Upper lobe of right lung (tissue), 1 donor: ENCODE measurements at places on chromosomes 16 and 17.

GRCh38 chr17:42879596-42879985 is 21.0 kb upstream of the G6PC1 start:
- no peak for DNase-seq
- no peaks in the 10 kb centered on the region for H3K4me1 ChIP-seq
- H3K36me3 ChIP-seq: no peaks in the 10 kb centered on the region
- H3K27ac ChIP-seq: no peak overlapping the region
- H3K4me3 ChIP-seq: no peak overlapping the region

- no peak overlapping the region for H3K4me3 ChIP-seq
- DNase-seq: no peak
- H3K36me3 ChIP-seq: peaks cover 97% of the 10 kb centered on the region
- H3K27ac ChIP-seq: no peak overlapping the region
- no peaks in the 10 kb centered on the region for H3K27me3 ChIP-seq
These were observed 38.4 kb upstream of the INTS2 start for GRCh38 chr17:61966191-61966590.

DNA sequence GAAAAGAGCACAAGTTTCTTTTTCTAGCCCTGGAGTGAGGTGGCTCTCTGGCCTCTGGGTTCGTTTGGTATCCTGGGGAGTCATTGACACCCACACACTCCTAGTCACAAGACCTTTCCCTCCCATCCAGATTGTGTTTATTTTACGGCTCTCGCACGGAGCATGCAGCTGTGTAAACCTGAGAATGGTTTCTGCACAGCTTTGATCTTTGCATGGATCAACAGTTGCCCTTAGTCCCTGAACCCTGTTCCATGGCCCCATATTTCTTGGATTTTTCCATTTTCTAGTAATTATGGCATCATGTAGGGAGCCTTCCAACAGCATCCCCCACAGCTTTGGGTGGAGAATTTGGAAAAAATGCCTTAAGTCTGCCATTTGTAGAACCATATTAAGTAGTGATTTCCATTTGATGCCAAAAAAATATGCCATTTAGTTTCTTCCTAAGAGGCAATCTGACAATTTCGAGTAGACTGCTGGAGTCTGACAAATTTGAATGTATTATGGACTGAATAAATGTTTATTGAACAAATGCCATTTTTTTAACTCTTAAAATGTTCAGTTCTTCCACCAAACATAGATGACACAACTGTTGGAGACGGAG is 197.7 kb downstream of the WWOX start:
- H3K27me3 ChIP-seq: no peaks in the 10 kb centered on the region
- peaks cover 9% of the 10 kb centered on the region for H3K4me1 ChIP-seq
- no peak overlapping the region for H3K4me3 ChIP-seq
- H3K27ac ChIP-seq: no peak overlapping the region
- H3K36me3 ChIP-seq: no peaks in the 10 kb centered on the region

DNA sequence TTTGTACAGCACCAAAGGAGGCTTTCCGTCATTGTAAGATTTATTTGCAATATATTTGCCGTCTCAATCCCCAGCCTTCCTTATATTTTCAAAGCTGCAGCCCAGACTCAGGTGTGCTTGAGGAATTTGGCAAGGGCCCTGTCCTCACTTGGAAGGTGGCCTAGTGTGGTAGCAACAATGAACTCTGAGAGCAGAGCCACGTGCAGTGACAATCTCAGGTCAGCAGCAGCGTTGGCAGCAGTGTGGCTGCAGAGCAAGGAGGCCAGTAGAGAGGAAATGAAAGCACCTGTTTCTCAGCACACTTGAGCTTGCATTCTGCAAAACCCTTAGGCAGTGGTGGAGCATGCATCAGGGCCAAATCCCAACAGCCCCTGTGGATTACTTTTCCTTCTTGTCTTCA is 613.5 kb downstream of the RBFOX1 start:
- H3K27me3 ChIP-seq: no peaks in the 10 kb centered on the region
- no peak for DNase-seq
- no peak overlapping the region for H3K4me3 ChIP-seq
- H3K27ac ChIP-seq: no peak overlapping the region
- H3K36me3 ChIP-seq: no peaks in the 10 kb centered on the region

DNA sequence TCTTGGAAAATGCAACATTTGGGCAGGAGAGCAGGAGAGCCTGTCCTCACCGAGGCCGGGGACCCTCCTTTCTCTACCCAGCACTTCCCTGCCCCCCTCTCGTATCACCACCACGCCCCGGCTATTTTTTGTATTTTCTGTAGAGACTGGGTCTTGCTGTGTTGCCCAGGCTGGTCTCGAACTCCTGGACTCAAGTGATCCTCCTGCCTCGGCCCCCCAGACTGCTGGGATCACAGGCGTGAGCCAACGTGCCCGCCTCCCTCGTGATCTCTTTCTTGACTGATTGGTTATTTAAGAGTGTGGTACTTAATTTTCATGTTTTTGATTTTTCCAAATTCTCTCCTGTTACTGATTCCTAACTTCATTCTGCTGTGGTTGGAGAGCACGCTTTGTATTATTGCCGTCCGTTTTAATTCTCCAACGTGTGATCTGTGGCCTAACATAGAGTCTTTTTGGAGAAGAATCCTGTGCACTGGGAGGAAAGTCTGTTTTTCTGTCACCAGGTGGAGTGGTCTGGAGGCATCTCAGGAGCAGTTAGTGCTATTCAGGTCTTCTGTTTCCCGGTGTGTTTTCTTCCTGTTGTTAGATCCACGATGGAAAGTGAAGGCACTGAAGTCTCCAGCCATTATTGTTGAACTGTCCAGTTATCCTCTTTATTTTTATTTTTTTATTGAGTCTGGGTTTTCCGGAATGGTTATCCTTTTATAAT is 40.4 kb downstream of the ZNF778 start:
- peaks cover 18% of the 10 kb centered on the region for H3K4me1 ChIP-seq
- H3K27me3 ChIP-seq: peaks cover 18% of the 10 kb centered on the region
- H3K27ac ChIP-seq: peak overlapping the region; percentile 11
- peak overlapping the region; percentile 45 for H3K4me3 ChIP-seq

GRCh38 chr16:72406390-72406789 is 234.4 kb upstream of the PMFBP1 start:
- H3K27ac ChIP-seq: no peak overlapping the region
- H3K27me3 ChIP-seq: no peaks in the 10 kb centered on the region

- no peak overlapping the region for H3K27ac ChIP-seq
- H3K4me1 ChIP-seq: no peaks in the 10 kb centered on the region
- no peaks in the 10 kb centered on the region for H3K36me3 ChIP-seq
- DNase-seq: no peak
- peaks cover 26% of the 10 kb centered on the region for H3K27me3 ChIP-seq
These were observed 12.3 kb upstream of the SALL1 start for GRCh38 chr16:51163366-51163765.

DNA sequence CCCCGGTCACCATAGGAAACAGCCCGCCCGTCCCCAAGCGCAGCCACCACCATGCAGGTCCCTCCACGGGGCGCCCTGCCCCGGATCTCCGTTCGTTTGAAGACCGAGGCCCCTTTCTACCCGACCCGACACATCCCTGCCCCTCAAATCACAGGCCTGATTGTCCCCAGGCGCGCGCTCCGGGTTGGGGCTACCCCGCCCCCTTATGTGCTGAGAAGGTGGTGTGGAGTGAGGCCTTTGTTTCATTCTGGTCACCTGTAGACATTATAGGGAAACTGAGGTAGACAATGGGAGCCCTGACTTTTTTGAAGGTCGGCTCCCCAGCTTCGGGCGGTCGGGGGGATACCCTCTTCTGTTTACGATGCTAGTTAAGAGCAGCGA is 763 bp upstream of the ACTG1 start:
- H3K4me3 ChIP-seq: peak overlapping the region; percentile 94
- H3K27me3 ChIP-seq: no peaks in the 10 kb centered on the region
- H3K4me1 ChIP-seq: peaks cover 44% of the 10 kb centered on the region

DNA sequence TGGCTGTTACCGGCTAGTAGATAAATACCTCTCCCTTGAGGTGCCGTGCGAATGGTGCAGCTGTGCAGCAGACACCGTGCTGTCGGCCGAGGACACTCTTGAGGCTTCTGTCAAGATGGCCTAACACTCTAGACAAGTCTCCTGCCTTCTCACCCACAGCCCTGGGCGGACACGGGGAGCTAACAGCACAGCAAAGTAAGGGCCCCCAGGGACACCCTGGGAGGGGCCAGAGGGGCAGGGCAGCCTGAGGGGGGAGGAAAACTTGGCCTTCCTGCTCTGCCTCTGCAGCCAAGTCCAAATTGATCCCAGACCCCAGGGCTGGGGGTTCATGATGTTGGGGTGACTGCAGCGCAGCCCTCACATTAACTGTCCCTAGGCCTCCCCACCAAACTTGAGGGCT is 210.2 kb downstream of the RPTOR start:
- H3K4me1 ChIP-seq: peaks cover 12% of the 10 kb centered on the region
- no peak overlapping the region for H3K27ac ChIP-seq
- no peaks in the 10 kb centered on the region for H3K27me3 ChIP-seq
- H3K4me3 ChIP-seq: no peak overlapping the region
- DNase-seq: no peak
- peaks cover 14% of the 10 kb centered on the region for H3K36me3 ChIP-seq

GRCh38 chr16:24319126-24319814 is 63.1 kb downstream of the CACNG3 start:
- H3K4me3 ChIP-seq: no peak overlapping the region
- H3K4me1 ChIP-seq: no peaks in the 10 kb centered on the region
- H3K36me3 ChIP-seq: no peaks in the 10 kb centered on the region
- no peak for DNase-seq
- H3K27ac ChIP-seq: no peak overlapping the region
